Activated gamma-delta T cell treated with Interleukin-2 at 50 U/mL for 16 hours (primary cell): ENCODE measurements at places on chromosomes 2 and 18.

GRCh38 chr2:98461498-98462049 is 16.9 kb downstream of the INPP4A start:
- DNase-seq = no peak

DNA sequence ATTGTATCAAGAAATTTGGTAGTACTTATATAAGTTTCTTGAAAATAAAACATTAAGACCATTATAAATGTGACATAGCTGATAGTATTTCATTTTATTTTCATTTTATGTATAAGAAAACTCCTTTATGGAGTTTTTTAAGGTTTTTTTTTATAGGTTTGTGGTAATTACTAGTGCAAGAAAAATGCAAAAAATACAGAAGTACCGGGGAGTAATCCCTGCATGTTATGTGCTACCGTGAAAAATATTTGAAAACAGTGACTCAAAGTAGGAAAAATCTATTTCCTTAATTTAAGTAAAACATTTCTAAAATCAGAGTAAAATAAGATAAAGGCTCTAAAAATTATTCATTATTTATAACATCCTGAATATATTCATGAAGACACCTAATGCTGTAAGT is 21.6 kb downstream of the ZSWIM2 start:
- no peak for DNase-seq

DNA sequence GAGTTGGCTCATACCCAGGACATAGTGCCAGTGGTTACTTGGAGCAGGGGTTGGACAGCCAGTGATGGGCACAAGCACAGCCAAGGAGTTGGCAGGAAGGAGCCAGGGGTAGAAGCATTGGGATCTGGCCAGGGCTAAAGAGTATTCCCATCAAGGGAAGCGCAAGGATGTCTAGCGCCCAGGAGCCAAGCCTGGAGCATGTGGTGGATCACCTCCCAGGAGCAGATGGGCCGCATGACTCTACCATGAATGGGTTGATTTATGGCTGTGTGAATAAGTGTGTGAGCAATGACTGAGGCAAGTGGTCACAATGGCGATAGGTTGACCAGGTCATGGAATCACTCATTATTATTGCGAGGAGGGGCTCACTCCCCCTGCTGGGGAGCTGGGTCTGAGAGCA is 111.1 kb downstream of the FHOD3 start:
- DNase-seq = no peak

DNA sequence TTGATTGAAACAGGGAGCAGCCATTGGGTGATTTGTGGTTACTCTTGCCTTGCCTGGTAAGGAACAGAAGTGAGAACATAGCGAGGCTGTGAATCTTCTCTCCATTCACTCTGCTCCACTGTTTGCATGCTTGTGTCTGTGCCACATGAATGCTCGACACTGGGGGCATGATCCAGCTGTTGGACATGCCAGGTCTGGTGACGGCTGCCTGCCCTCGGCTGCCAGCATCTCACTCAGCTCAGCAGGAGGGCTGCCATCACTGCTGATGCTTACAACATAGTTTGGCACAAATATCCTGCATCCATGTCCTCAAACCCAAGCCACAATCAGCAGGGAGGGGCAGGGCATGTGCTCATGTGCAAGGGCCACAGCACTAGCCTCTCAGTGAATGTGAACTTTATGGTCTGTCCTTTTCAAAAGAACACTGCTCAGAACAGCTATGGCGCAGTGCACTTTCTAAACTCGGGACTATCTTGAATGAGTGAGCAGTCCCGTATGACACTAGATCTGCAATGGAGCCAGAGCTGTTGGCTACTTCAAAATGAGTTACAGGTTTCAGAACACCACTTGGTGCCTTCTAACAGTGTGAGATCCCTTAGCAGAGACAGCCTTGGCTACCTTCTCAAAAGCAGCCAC is 126.3 kb downstream of the NRP2 start:
- DNase-seq = no peak

GRCh38 chr2:47321411-47322031 is 81.4 kb upstream of the MSH2 start:
- no peak for DNase-seq

GRCh38 chr2:70607121-70607561 is 53.5 kb upstream of the TGFA start:
- no peak for DNase-seq

DNA sequence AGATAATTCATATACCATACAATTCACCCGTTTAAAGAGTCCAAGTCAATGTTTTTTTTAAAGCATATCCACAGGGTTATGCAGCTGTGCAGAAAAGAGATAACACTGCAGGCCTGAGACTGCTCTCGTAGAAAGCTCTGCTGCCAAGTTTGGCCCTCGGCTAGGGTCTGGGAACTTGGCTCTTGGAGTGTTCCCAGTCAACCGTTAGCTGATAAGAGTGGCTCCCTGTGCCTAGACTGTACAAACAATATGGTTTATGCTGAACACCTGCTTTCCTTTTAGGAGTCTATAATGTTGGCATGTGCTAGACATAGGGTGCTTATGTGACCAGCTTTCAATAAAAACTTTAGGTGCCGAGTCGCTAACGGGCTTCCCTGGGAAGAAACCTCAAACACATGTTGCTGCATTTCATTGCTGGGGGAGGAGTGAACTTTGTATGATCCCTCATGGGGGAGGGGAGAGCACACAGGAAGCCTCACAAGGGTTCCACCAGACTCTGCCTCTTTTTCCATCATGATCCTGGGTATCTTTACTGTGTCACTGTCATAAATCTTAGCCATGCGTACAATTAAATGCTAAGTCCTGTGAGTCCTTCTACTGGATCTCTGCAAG is 34.7 kb downstream of the RFX8 start:
- no peak for DNase-seq

GRCh38 chr2:70901227-70902066 is 34.3 kb upstream of the ATP6V1B1 start:
- DNase-seq = no peak

- no peak for DNase-seq
Observed at GRCh38 chr2:165825041-165825440, 31.0 kb upstream of the GALNT3 start.
